ENCODE measurements at places on chromosomes 6 and 20.

GRCh38 chr6:80454661-80455365 lies 348.3 kb downstream of the BCKDHB start:
- DNase-seq, result peak; percentile 18

DNA sequence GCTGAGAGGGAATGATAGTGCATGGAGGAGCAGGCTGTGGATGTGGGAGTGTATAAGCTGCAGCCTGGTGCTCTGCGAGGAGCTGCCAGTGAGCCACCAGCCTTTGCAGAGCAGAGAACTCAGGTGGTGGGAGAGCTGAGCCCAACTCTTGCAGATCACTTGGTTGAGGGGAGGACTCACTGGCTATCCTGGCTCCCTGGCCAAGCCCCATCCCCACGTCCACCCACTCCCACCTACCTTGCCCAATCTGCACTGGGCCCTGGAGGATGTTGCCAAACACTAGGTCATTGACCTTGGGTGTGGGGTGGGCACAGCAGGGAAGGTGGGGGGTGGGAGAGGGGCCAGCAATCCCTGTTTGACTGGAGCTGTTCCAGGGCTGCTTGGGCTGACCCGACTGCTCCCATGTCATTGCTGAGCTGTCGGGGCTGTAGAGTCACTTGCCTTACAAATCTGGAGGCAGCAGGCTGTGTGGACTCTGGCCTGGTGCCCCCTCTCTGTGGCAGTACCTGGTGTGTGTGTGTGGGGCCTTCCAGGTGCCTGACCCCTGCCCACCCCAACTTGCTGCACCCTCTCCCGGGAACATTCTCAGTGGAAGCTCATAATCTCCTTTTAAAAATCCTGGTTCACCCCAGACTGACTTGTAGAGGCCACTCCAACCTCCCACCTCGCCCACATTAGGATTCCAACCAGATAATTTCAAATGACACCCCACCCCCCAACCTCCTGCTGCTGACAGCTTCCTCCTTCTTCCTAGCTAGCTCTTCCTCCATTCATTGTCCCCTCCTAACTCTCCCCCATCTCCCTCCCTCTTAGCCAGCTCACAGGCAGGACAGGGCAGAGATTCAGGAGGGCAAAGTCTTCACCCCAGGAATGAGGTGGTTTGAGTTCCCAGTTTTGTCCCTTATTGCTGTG lies 162.3 kb downstream of the MRPL14 start:
- DNase-seq, result peak; percentile 31

DNA sequence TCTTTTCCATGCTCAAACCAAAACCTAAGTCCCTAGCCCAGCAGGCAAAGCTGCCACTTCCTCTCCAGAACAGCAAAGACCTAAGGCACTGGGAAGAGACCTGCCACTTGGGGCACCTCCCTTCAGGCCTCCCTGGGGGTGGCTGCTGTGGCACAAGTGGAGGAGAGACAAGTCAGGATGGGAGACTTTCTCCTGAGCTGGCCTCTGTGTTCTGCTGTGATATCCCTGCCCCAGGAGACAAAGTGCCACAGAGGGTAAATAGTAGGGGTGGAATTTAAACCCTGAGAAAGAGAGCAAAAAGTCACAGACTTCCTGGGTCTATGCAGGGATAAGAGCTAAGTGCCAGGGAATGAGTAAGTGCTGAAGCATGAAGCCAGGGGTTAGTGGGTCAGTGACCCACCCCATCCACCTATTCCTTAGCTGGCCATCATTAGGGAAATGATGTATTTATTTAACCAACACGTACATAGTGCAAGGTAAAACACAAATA lies 84.2 kb downstream of the MRPL14 start:
- peak; percentile 70 for DNase-seq

GRCh38 chr6:166989427-166990032 lies 9.7 kb upstream of the CEP43 start:
- DNase-seq, result peak; percentile 60

DNA sequence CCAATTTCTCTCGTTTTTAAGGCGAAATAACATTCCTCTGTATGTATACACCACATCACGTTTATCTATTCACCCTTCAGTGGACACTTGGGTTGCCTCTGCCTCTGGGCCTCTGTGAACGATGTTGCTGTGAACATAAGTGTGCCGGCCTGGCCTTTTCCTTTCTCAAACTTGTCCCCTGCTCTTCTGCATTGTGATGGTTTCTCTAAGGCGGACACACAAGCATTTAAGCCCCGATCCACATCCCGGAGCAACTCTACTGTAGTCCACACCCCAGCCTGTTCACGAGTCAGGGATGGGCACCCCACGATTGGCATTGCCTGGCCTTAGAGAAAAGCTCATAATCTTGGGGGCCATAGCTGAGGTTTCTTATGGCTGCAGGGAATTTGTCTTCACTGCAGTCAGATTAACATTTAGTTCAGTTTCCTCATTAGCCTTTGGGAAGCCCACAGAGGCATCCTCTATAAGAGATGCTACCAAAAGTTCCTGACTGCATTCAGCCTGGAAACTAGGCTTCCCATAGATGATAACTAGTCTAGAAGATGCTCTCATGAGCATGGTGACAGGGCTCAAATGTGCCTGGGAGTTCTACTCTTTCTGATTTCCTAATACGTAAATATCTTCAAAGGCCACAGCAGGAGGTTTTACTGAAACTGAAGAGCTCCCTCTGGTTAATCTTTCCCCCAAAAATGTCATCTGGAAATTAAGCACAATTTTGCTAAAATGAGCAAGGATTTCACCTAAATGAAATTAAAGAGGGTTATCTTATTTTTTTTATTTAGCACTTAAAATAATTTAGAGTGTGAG lies 762 bp downstream of the ZC3H12D start:
- DNase-seq, result peak; percentile 22

DNA sequence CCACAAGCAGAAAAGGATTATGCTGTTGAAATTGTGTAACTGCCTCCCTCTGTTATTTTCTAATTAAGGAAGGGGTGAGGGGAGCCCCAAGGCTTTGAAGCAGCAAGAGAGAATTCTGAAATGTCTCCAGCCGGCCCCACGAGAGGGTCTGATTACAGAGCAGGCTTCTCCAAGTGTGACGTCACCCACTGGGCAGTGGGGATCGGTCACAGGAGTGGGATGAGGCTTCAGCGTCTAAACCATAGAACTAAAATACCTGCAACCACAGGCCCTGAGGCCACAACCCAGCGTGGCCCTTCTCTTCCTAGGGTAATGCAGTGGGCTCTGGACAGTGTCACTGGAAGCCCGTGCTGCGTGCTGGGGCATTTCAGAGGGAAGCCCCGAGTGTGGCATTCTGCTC lies 38.6 kb upstream of the APCDD1L start:
- DNase-seq, result no peak

- DNase-seq, result peak; percentile 19
Observed at GRCh38 chr6:37171201-37171969, 1.4 kb downstream of the PIM1 start.

DNA sequence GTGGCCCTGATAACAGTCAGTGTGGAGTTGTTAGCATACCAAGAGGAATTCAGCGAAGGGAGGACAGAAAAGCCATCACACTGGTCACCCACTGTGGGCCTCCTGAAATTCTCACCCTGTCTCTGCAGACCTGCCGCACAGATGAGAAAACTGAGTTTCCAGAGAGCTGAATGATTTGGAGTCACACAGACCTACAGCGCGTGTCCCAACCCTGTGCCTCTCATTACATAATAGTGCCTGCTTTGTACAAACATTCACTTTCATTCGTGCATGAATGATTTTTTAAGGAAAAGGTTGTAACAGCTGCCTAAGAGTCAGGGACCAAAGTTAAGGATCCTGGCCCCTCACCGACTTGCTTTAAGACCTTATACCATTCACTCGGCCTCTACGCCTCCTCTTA lies 62.7 kb downstream of the THBS2 start:
- no peak for DNase-seq

DNA sequence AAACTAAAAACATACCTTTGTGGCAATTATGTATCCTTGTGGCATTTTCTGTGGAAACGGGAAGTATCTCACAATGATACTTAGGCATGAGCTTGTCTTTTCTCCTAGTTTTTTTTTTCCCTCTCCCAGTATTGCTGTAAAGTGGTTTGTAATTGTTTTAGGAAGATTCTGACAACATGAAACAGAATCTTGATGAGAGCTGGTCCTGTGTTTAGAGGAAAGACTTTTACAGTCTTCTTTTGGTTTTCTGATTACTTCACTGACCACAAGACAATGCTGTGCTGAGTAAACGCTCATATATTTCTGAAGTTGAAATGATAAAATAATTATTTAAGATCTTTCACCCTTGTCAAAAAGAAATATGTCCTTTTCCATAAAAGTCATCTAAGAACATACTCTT lies 201.2 kb downstream of the FOXC1 start:
- DNase-seq, result no peak

DNA sequence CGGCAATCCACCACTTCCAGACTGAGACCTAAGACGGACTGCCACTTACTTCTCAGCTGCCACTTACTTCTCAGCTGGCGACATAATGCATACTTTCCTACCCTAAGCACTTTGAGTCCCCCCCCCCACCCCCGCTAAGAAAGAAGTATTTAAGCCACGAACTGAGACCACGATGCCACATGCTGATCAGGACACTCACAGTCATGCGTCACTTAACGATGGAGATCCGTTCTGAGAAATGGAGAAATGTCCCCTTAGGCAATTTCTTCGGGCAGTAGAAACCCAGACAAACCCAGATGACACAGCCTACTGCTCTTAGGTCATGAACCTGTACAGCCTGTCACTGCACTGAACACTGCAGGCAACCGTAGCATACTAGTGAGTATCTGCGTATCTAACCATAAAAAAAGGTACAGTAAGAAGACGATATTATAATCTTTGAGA lies 690 bp downstream of the IFNGR1 start:
- DNase-seq, result peak; percentile 89

DNA sequence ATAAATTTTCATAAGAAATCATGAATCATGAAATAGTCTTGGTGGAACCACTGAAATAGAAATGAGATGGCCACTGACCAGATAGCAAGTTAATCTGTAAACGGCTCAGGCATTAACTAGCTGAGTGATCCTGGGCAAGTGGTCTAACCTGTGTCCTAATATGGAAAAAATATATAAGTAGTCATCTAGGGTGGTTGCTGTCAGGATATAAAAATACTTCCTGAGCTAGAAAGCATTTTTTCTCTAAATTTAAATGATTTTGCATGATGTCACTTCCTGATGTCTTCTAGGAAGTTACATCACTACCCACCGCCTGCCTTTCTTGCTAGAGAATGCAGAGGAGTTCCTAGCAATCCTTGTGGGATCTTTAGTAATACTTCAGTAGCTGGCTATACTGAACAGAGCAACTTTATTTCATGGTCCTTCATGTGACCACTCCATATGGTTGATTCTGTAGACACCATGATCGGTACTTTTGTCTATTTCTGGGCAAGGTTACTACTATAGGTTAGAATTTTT lies 228.1 kb upstream of the CEP162 start:
- DNase-seq, result peak; percentile 2

- DNase-seq, result no peak
Observed at GRCh38 chr6:170274713-170275560, 15.9 kb downstream of the DLL1 start.

- no peak for DNase-seq
Observed at GRCh38 chr6:113674075-113674474, 183.1 kb upstream of the MARCKS start.

- no peak for DNase-seq
Observed at GRCh38 chr6:29294499-29294914, 7.0 kb upstream of the OR14J1 start.

- no peak for DNase-seq
Observed at GRCh38 chr20:59326188-59326587, 25.8 kb downstream of the EDN3 start.
